ENCODE measurements at places on chromosomes 7 and 10. TPM values are rescaled to one million over a fixed set of nuclear protein-coding genes. Genes with fewer than 3 reads are reported as not detected.

Gene EGFR
- 32.0 TPM for polyA plus RNA-seq

Gene LEP
- 0.40 TPM for polyA plus RNA-seq

Gene C10orf67
- polyA plus RNA-seq, result 3.0 TPM

Gene BNIP3
- polyA plus RNA-seq, result 81.7 TPM

Gene FOXI2
- polyA plus RNA-seq, result 1.4 TPM

Gene PRPS1L1
- polyA plus RNA-seq, result 0.20 TPM

Gene SMNDC1
- polyA plus RNA-seq, result 52.1 TPM

Gene ZNF107
- 10.2 TPM for polyA plus RNA-seq

Gene AGAP5
- 9.0 TPM for polyA plus RNA-seq

Gene HHEX
- polyA plus RNA-seq, result 7.6 TPM

Gene MYH16
- 0.39 TPM for polyA plus RNA-seq

Gene ZPBP
- polyA plus RNA-seq, result 0.53 TPM

Gene C10orf120
- polyA plus RNA-seq, result not detected

Gene ANKRD61
- polyA plus RNA-seq, result 0.61 TPM

Gene CCL24
- polyA plus RNA-seq, result not detected

Gene IPMK
- 6.9 TPM for polyA plus RNA-seq

Gene NKX6-2
- 9.0 TPM for polyA plus RNA-seq

Gene C7orf57
- polyA plus RNA-seq, result 0.64 TPM

Gene PLXDC2
- polyA plus RNA-seq, result 34.0 TPM

Data from renal pelvis (tissue), 12 donors.